ENCODE measurements at places on chromosomes 2 and 18.

DNA sequence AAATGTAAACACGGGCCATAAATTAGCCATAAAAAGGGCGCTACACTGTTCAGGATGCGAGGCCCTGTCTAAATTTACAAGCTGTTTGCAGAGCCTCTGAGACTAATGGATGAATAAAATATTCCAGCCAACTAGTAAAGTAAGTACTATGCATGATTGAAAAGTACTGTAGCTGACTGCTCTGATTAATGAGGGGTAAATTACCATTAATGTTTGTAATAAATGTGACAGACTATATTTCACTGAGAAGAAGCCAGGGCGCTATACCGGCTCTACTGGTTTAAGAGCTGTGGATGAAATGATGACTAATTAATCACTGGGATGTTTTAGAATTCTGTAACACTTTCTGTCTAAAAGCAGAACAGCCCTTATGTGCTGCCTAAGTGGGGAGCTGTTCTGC lies 54.3 kb upstream of the RGPD4 start:
- peaks cover 42% of the 10 kb centered on the region for H3K4me1 ChIP-seq
- H3K27ac ChIP-seq = no peak overlapping the region
- H3K36me3 ChIP-seq = no peaks in the 10 kb centered on the region
- DNase-seq = no peak

DNA sequence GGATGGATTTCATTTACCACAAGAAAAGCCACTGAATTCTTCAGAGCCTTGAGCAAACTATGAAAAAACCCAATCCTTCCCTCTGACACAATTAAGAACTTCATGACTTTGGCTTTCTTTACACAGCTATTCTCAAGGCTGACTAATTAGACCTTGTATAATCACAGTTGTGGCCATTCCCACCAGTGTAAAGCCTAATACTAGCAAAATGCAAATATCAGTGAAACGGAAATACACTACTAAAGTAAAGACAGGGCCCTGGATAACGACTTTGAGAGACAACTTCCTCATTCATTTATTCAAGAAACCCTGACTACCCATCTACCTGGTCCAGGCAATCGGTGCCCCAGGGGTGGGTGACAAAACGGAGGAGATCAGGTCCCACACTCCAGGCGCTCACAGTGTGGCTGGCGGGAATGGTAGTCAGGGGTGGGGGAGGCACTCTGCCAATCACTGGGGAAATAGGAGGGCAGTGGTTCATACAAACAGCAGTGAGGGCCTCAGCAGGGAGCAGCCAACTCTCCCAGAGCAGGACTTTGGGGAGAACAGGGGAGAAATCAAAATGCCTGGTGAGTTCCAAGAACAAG lies 28.1 kb downstream of the TMEM163 start:
- H3K4me3 ChIP-seq = no peak overlapping the region
- no peaks in the 10 kb centered on the region for H3K4me1 ChIP-seq
- no peak overlapping the region for H3K27ac ChIP-seq

DNA sequence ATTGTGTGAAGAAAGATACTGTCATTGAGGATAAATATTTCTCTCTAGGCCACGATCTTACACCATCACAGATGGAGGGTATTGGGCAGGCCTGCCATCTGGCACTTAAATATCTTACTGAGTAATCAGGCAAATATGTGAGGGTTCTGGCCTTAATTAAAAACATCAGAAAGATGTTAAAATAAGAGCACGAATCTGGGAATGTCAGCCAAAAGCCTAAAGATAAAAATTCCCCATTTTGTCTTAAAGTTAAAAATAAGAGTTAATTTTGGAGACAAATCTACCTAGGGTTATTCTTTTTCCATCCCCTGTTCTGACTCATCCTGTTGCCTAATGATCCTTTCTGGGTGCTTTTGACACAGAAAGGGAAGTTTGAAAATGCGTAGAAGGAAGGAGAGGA lies 121.0 kb downstream of the SUCLG1 start:
- no peak overlapping the region for H3K4me3 ChIP-seq
- peaks cover 11% of the 10 kb centered on the region for H3K27me3 ChIP-seq
- no peaks in the 10 kb centered on the region for H3K36me3 ChIP-seq
- no peaks in the 10 kb centered on the region for H3K4me1 ChIP-seq
- no peak overlapping the region for H3K27ac ChIP-seq

GRCh38 chr2:27184115-27184514 lies 27.7 kb upstream of the ATRAID start:
- H3K36me3 ChIP-seq = no peaks in the 10 kb centered on the region
- no peaks in the 10 kb centered on the region for H3K4me1 ChIP-seq
- no peak for DNase-seq
- H3K4me3 ChIP-seq = no peak overlapping the region
- no peak overlapping the region for H3K27ac ChIP-seq
- H3K27me3 ChIP-seq = peaks cover 31% of the 10 kb centered on the region

- no peak overlapping the region for H3K27ac ChIP-seq
- H3K36me3 ChIP-seq = no peaks in the 10 kb centered on the region
- peaks cover 13% of the 10 kb centered on the region for H3K27me3 ChIP-seq
- H3K4me3 ChIP-seq = no peak overlapping the region
- peaks cover 50% of the 10 kb centered on the region for H3K4me1 ChIP-seq
- no peak for DNase-seq
These were observed 87.5 kb upstream of the PXDN start for GRCh38 chr2:1831620-1832367.

GRCh38 chr2:30701782-30702181 lies 105.5 kb downstream of the CAPN13 start:
- H3K36me3 ChIP-seq = peaks cover 7% of the 10 kb centered on the region
- H3K27me3 ChIP-seq = peaks cover 9% of the 10 kb centered on the region
- H3K4me1 ChIP-seq = no peaks in the 10 kb centered on the region
- no peak overlapping the region for H3K4me3 ChIP-seq

GRCh38 chr18:75159238-75159518 lies 49.8 kb downstream of the PTGR3 start:
- H3K36me3 ChIP-seq = peaks cover 22% of the 10 kb centered on the region
- H3K4me3 ChIP-seq = no peak overlapping the region
- H3K27ac ChIP-seq = no peak overlapping the region
- peaks cover 13% of the 10 kb centered on the region for H3K27me3 ChIP-seq

- H3K27me3 ChIP-seq = no peaks in the 10 kb centered on the region
- DNase-seq = no peak
- no peak overlapping the region for H3K4me3 ChIP-seq
- H3K36me3 ChIP-seq = peaks cover 8% of the 10 kb centered on the region
These were observed 133.5 kb downstream of the SPTBN1 start for GRCh38 chr2:54589340-54590215.

DNA sequence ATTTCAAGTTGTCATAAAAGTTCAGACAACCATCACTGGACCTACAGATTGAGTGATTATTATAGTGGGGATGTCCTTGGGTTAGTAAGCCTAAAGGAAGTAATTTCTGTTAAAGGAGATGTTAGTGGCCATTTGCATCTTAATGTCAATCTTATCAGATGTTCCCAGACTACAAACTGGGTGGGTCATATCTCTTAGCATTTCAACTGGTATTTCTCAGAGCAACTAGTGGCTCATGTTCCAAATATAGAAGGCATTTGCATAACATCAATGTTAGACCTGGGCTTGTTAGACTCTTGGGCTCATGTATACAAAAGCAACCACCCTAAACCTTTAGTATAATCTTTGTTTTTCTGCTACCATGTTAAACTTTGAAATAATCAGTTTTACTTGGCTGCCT lies 17.9 kb downstream of the PLEKHA3 start:
- H3K4me3 ChIP-seq = no peak overlapping the region
- no peaks in the 10 kb centered on the region for H3K27me3 ChIP-seq
- H3K27ac ChIP-seq = no peak overlapping the region

DNA sequence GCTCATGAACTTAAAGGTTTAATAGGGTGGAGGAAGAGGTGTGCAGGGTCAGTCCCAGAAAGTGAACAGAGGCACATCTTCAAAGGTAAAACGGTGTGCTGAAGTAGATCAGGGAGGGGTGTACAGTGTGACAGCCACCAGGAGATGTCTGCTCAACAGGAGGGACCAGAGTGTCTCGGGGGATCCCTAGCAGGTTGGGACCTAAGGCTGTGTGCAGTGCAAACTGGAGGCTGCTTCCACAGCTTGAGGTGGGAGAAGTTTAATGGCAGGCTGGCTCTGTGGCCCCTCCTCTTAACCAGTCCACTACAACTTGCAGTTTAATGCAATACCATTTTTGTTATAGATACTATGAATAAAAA lies 33.2 kb downstream of the PLA2R1 start:
- H3K4me3 ChIP-seq = no peak overlapping the region
- H3K36me3 ChIP-seq = no peaks in the 10 kb centered on the region
- no peak overlapping the region for H3K27ac ChIP-seq
- DNase-seq = no peak
- no peaks in the 10 kb centered on the region for H3K4me1 ChIP-seq

DNA sequence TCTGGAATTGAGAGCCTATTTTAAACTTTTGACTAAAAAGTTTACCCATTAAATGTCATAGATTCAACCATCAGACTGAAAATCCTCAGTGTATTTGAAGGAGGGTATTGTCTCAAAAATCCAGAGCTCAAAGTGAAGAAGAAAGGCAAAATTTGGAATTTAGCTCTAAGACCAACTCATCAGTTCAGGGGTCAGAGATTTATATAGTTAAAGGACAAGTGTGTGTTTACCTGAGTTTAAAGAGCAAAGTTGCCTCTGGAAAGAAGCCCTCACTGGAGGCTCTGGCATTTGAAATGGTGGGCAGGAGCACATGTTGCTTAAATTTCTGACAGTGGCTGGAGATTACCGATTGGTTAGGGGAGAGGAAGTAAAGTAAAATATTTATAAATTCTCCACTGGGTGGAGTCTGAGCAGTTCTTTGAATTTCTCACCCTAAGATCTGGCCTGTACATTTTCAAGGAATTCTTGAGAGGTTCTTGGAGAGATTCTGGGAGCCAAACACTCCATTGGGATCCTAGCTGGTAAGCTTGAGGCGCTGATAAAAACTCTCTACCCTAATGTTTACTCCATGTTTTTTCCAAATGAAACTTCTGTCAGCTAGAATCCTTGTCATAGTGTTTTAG lies at the start of gene KYNU:
TSS of gene KYNU (plus strand) at position 449 of the 623 bp plus-strand sequence. CDS start 7,704 bp downstream, outside the sequence.
- no peaks in the 10 kb centered on the region for H3K4me1 ChIP-seq
- no peak within 1 kb of the TSS for H3K27ac ChIP-seq
- no peaks in the 10 kb centered on the region for H3K36me3 ChIP-seq
- H3K4me3 ChIP-seq = no peak within 1 kb of the TSS
- H3K27me3 ChIP-seq = peaks cover 4% of the 10 kb centered on the region

GRCh38 chr2:33873076-33873605 lies 274.0 kb upstream of the FAM98A start:
- H3K4me3 ChIP-seq = no peak overlapping the region
- H3K27ac ChIP-seq = no peak overlapping the region
- peaks cover 3% of the 10 kb centered on the region for H3K27me3 ChIP-seq
- H3K36me3 ChIP-seq = peaks cover 9% of the 10 kb centered on the region
- H3K4me1 ChIP-seq = peaks cover 3% of the 10 kb centered on the region

- DNase-seq = no peak
- H3K27ac ChIP-seq = no peak overlapping the region
- H3K27me3 ChIP-seq = peaks cover 2% of the 10 kb centered on the region
- no peak overlapping the region for H3K4me3 ChIP-seq
- H3K4me1 ChIP-seq = peaks cover 29% of the 10 kb centered on the region
- no peaks in the 10 kb centered on the region for H3K36me3 ChIP-seq
These were observed 78.8 kb upstream of the ARHGAP28 start for GRCh38 chr18:6650747-6651146.

GRCh38 chr2:238459081-238459629 lies 32.4 kb downstream of the ASB1 start:
- H3K27ac ChIP-seq = no peak overlapping the region
- H3K4me1 ChIP-seq = peaks cover 11% of the 10 kb centered on the region
- peaks cover 34% of the 10 kb centered on the region for H3K36me3 ChIP-seq
- no peak for DNase-seq
- no peak overlapping the region for H3K4me3 ChIP-seq

- H3K36me3 ChIP-seq = peaks cover 7% of the 10 kb centered on the region
- no peak overlapping the region for H3K4me3 ChIP-seq
- H3K27ac ChIP-seq = no peak overlapping the region
- DNase-seq = no peak
- no peaks in the 10 kb centered on the region for H3K4me1 ChIP-seq
These were observed 209.3 kb downstream of the AKAIN1 start for GRCh38 chr18:4987452-4988405.

- no peaks in the 10 kb centered on the region for H3K27me3 ChIP-seq
- no peak overlapping the region for H3K27ac ChIP-seq
- H3K4me1 ChIP-seq = peaks cover 3% of the 10 kb centered on the region
- DNase-seq = no peak
- H3K4me3 ChIP-seq = no peak overlapping the region
These were observed 15.2 kb downstream of the LRATD1 start for GRCh38 chr2:14647714-14648113.

GRCh38 chr2:239776436-239777005 lies 248.6 kb downstream of the NDUFA10 start:
- peaks cover 33% of the 10 kb centered on the region for H3K27me3 ChIP-seq
- H3K27ac ChIP-seq = no peak overlapping the region
- H3K4me1 ChIP-seq = peaks cover 17% of the 10 kb centered on the region
- no peak for DNase-seq

DNA sequence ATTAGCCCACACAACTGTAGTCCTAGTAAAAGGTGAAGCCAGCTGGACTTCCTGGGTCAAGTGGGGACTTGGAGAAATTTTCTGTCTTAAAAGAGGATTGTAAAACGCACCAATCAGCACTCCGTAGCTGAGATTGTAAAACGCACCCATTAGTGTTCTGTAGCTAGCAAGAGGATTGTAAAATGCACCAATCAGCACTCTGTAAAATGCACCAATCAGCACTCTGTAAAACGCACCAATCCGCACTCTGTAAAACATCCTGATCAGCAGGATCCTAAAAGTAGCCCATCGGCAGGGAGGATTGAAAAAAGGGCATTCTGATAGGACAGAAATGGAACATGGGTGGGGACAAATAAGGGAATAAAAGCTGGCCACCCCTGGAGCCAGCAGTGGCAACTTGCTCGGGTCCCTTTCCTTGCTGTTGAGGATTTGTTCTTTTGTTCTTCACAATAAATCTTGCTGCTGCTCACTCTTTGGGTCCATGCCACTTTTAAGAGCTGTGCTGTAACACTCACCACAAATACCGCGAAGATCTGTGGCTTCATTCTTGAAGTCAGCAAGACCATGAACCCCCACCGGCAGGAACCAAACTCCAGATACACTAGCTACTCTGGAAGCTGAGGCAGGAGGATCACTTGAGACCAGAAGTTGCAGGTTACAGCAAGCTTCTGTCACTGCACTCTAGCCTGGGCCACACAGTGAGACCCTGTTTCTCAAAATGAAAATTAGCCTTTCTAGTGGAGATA lies 102.6 kb downstream of the HS6ST1 start:
- DNase-seq = no peak
- no peaks in the 10 kb centered on the region for H3K4me1 ChIP-seq
- H3K27me3 ChIP-seq = peaks cover 5% of the 10 kb centered on the region
- no peak overlapping the region for H3K4me3 ChIP-seq
- no peak overlapping the region for H3K27ac ChIP-seq
- H3K36me3 ChIP-seq = no peaks in the 10 kb centered on the region

All from nephron progenitor cell (in vitro differentiated cells).